ENCODE measurements at places on chromosomes 13 and 19. TPM values are rescaled to one million over a fixed set of nuclear protein-coding genes. Genes with fewer than 3 reads are reported as not detected.
A peak's percentile ranks its signal among the peaks of the same experiment; 100 is the strongest.

The REXO1 gene
- 36.0 TPM for total RNA-seq

- peak overlapping the region; percentile 28 for H3K4me3 ChIP-seq
- peak overlapping the region; percentile 99 for H3K27ac ChIP-seq
- H3K36me3 ChIP-seq = peaks cover 35% of the 10 kb centered on the region
- no peaks in the 10 kb centered on the region for H3K27me3 ChIP-seq
These were observed 7.6 kb downstream of the COL4A2 start for GRCh38 chr13:110314516-110315245.

GRCh38 chr19:32781280-32781679 lies 61.7 kb downstream of the TDRD12 start:
- H3K4me1 ChIP-seq = no peaks in the 10 kb centered on the region
- no peak for DNase-seq
- H3K4me3 ChIP-seq = no peak overlapping the region
- no peaks in the 10 kb centered on the region for H3K36me3 ChIP-seq

DNA sequence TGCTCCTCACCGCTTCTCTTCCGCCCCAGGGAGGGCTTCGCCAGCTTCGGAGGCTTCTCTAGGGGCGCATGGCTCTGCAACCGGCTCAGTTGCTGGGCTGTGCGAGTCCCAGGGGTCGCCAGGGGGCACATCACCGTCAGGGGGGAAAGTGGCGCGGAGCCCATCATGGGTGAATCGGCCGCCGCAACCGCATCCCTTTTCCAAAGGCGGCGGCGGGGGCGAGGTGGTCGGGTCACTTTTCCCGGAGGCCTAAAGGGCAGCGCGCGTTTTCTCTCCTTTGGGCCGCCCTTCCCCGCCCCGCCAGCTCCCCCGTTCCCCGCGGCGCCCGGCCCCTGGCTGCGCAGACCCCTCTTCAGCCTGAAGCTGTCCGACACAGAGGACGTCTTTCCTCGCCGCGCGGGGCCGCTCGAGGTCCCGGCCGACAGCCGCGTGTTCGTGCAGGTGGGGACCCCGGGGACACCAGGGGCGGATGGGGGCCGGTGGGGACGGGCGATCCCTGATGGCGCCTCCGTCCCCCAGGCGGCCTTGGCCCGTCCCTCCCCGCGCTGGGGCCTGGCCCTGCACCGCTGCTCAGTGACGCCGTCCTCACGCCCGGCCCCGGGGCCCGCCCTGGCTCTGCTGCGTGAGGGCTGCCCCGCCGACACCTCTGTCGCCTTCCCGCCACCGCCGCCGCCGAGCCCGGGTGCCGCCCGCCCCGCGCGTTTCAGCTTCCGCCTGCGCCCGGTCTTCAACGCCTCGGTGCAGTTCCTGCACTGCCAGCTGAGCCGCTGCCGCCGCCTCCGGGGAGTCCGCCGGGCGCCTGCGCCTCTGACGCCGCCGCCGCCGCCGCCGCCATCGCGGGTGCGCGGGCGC lies 1.7 kb downstream of the TGFBR3L start:
- peak overlapping the region; percentile 69 for H3K27ac ChIP-seq
- peaks cover 59% of the 10 kb centered on the region for H3K27me3 ChIP-seq

- H3K4me3 ChIP-seq = no peak overlapping the region
- H3K27me3 ChIP-seq = no peaks in the 10 kb centered on the region
- DNase-seq = peak; percentile 34
- no peak overlapping the region for H3K27ac ChIP-seq
These were observed 26.7 kb downstream of the SPATA13 start for GRCh38 chr13:24187185-24187584.

DNA sequence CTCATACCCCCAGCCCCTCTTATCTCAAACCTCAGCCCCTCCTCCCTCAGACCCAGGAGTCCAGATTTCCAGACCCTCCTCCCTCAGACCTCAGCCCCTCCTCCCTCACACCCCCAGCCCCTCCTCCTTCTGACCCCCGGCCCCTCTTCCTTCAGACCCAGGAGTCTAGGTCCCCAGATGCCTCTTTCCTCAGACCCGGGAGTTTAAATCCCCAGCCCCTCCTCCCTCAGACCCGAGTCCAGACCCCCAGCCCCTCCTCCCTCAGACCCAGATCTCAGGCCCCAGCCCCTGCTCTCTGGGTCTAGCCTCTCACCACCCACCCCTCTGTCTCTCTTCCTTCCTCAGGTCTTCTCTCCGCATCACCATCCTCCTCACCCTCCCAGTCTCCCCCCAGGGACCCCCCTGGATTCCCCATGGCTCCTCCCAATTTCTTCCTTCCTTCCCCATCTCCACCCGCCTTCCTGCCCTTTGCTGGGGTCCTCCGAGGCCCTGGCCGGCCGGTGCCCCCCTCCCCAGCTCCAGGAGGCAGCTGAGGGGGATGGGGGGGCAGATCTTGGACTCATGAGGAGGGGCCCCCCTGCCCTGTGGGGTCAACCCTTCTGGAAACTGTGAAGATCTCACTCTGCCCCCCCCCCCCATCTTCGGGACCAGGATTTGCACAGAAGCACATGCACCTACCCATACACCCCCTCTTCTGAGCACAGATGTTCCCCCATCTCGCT lies 10.7 kb downstream of the BCL3 start:
- no peak for DNase-seq
- peaks cover 47% of the 10 kb centered on the region for H3K4me1 ChIP-seq
- no peaks in the 10 kb centered on the region for H3K27me3 ChIP-seq
- H3K4me3 ChIP-seq = no peak overlapping the region
- peaks cover 48% of the 10 kb centered on the region for H3K36me3 ChIP-seq
- peak overlapping the region; percentile 91 for H3K27ac ChIP-seq

DNA sequence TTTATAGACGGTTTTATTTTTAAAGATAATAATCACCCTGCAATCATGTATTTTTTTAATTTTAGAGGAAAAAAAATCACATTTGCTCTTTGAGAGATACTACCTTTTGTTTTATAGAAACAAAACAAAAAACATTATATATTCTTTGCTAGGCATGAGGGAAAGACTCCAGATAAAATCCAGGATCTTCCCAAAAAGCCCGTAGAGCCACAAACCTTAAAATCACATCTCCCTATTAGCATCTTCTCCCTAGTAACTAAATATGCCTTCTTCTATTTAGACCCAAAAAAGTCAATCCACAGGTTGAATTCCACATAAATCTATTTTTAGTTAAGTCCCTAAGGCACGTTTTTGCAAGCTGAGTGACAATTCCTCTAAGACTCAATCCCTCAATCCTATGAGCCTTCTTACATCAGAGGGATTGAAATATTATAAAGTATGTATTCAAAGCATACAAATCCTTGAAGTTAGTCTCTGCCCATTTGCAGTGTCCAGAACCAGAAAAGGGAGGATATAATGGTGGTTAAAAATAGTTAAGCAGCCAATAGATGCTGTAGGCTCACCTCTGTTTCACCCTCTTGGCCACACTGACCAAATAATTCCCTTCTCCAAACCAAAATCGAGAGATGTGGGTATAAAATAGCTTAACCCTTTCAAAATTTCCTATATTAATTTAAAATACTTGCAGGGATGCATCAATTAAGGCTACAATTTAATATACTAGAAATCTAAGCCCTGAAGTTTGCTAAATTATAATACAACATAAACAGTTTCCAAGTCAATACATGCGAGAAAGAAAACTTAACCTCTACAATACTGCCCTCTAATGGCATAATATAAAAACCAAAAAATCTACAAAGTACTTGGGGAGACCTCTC lies 64.0 kb downstream of the SERP2 start:
- peaks cover 48% of the 10 kb centered on the region for H3K4me1 ChIP-seq
- DNase-seq = no peak
- H3K36me3 ChIP-seq = peaks cover 6% of the 10 kb centered on the region
- H3K4me3 ChIP-seq = peak overlapping the region; percentile 61
- no peaks in the 10 kb centered on the region for H3K27me3 ChIP-seq

GRCh38 chr13:79492313-79492798 lies 11.4 kb downstream of the NDFIP2 start:
- peaks cover 15% of the 10 kb centered on the region for H3K4me1 ChIP-seq
- H3K36me3 ChIP-seq = no peaks in the 10 kb centered on the region
- H3K27me3 ChIP-seq = no peaks in the 10 kb centered on the region
- no peak overlapping the region for H3K27ac ChIP-seq

GRCh38 chr13:103640606-103641005 lies 574.4 kb upstream of the SLC10A2 start:
- H3K4me3 ChIP-seq = no peak overlapping the region
- no peak for DNase-seq
- H3K27me3 ChIP-seq = no peaks in the 10 kb centered on the region
- H3K27ac ChIP-seq = no peak overlapping the region

The DACH1 gene
- total RNA-seq = 2.0 TPM

The CCDC122 gene
- total RNA-seq = 13.2 TPM

The ZNF616 gene
- total RNA-seq = 4.0 TPM

- H3K27ac ChIP-seq = no peak overlapping the region
- no peak overlapping the region for H3K4me3 ChIP-seq
- H3K36me3 ChIP-seq = peaks cover 32% of the 10 kb centered on the region
- H3K4me1 ChIP-seq = no peaks in the 10 kb centered on the region
These were observed 58.8 kb downstream of the GGACT start for GRCh38 chr13:100529666-100530377.

DNA sequence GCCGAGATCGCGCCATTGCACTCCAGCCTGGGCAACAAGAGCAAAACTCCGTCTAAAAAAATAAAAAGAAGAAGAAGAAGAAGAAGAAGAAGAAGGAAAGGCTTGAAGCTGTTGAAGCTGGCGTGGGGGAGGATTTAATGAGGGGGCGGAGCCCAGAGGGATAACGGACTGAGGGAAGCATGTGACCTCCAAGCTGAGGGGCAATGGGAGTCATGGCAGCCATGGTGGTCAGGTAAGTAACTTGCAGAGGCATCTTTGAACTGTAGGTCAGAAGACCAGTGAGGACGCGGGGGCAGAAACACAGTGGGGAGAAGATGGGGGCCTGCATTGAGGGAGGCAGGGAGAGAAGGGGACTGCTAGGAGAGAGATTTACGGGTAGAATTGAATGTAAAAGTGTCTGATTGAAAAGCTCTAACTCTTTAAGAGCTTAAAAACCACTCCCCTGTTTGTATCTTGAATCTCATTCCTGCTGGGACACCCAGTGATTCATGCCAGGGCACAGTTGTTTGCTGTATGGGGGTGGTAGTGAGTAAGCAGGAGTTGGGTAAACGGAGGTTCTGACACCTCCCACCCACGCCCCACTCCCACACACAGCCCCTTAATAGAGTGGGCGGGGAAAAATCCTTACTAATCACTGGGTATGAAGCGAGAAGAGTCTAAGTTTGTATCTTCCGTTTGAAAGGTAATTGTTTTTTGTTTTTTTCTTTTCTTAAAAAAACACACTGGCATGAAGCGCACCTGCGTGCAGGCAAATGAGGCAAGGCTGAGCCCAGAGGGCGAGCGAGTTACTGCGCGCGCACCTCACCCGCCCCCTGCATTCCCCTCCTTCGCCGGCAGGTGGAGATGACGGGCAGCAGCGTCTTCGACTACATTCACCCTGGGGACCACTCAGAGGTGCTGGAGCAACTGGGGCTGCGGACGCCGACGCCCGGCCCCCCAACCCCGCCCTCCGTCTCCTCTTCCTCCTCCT lies 13.0 kb downstream of the TMEM160 start:
- H3K27me3 ChIP-seq = peaks cover 9% of the 10 kb centered on the region
- H3K4me3 ChIP-seq = peak overlapping the region; percentile 50
- peak; percentile 96 for DNase-seq
- H3K27ac ChIP-seq = peak overlapping the region; percentile 54

DNA sequence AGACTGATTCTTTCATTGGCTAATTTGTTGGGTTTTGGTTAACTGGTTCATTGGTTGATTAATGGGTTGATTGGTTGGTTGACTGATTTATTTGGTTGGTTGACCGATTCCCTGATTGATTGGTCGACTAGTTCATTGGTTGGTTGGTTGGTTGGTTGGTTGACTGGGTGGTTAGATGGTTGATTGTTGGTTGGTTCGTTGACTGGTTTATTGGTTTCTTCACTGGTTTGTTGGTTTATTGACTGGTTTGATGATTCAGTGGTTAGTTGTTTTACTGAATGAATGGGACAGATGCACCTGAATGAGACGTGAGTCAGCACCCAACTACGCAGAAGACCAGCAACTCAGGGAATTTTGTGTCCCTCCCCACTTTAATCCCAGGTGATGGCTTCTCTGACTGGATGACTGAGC lies 2.7 kb upstream of the NUP62 start:
- DNase-seq = no peak
- H3K27me3 ChIP-seq = no peaks in the 10 kb centered on the region
- peaks cover 18% of the 10 kb centered on the region for H3K4me1 ChIP-seq
- H3K36me3 ChIP-seq = peaks cover 17% of the 10 kb centered on the region

The HIPK4 gene
- 0.33 TPM for total RNA-seq

DNA sequence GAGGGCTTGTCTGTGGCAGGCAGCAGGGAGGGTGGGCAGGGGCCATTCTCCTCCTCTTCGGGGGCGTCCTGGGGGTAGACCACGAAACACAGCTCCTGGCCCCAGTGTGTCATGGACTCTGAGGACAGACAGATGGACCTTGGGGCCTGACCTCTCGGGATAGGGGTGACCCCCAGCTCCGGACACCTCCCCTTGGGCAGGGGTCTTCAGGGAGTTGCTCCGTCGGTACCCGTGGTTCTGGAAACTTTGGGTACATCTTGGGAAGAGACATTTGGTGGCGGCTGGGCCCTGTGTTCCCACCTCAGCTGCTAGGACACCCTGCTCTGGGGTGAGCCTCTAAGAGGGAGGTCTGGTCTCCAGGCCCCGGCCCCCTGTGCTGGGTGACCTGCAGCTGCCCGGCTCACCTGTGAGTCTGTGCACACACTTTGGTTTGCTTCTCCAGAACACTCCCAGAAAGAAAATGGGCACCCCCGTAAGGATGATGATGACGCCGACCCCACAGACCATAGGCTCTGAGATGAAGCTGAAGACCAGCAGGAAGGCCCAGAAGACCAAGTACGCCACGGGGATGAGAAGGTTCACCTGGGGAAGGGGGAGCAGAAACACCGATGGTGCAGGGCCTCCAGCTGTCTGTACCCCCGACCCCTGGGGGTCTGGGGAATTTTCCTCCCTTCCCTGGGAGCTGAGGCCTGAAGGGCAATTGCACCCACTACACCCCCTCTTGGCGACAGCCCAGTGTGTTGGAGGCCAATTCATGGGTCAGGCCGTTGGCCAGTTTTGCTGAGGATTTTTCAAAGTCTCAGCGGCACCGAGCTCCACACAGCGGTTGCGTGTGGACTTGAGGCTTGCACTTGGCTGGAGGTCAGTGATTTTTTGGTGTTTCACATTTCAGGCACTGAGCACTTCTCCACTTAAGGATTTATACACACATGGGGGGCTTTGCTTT lies 15.0 kb downstream of the LRP3 start:
- no peaks in the 10 kb centered on the region for H3K4me1 ChIP-seq
- H3K27ac ChIP-seq = no peak overlapping the region
- H3K4me3 ChIP-seq = no peak overlapping the region
- no peaks in the 10 kb centered on the region for H3K27me3 ChIP-seq
- no peak for DNase-seq

DNA sequence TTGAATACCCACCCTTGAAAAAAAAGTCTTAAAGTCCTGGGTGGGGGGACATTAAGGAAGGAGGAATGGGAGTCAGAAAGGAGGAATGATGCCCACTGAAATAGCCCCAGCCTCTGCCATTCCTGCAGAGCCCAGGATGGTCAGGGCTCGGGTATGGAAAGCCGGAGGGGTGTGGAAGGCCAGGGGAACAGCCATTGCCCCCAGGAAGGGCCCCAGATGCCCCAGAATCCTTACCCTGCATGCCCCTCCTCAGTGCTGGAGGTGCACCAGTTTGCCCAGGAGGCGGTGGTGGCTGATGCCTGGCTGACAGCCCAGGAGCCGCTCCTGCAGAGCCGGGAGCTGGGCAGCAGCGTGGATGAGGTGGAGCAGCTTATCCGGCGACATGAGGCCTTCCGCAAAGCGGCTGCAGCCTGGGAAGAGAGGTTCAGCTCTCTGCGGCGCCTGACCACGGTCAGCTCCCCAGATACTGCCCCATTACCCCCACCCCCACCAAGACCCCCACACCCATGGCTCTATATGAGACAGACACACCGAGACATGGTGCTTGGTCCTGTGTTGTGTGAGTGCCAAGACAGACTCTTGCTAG lies 10.7 kb upstream of the SHKBP1 start:
- H3K27ac ChIP-seq = no peak overlapping the region
- H3K4me1 ChIP-seq = peaks cover 13% of the 10 kb centered on the region
- no peaks in the 10 kb centered on the region for H3K36me3 ChIP-seq
- peaks cover 58% of the 10 kb centered on the region for H3K27me3 ChIP-seq
- DNase-seq = no peak
- no peak overlapping the region for H3K4me3 ChIP-seq

Measured in esophagus muscularis mucosa (tissue), 4 donors.